DND-41 (cell line): ENCODE measurements at places on chromosomes 6 and 20.

GRCh38 chr6:93222071-93222851, 197.1 kb downstream of the EPHA7 start:
- no peak overlapping the region for H3K4me3 ChIP-seq
- no peaks in the 10 kb centered on the region for H3K4me1 ChIP-seq
- no peak overlapping the region for H3K27ac ChIP-seq
- no peaks in the 10 kb centered on the region for H3K27me3 ChIP-seq
- DNase-seq = no peak

GRCh38 chr20:23269954-23270353, 80.6 kb upstream of the NXT1 start:
- no peaks in the 10 kb centered on the region for H3K36me3 ChIP-seq
- no peak overlapping the region for H3K27ac ChIP-seq
- no peaks in the 10 kb centered on the region for H3K27me3 ChIP-seq
- DNase-seq = no peak
- H3K4me1 ChIP-seq = no peaks in the 10 kb centered on the region

GRCh38 chr6:16564436-16564835, 196.8 kb downstream of the ATXN1 start:
- H3K36me3 ChIP-seq = no peaks in the 10 kb centered on the region
- H3K4me3 ChIP-seq = no peak overlapping the region
- DNase-seq = no peak
- no peak overlapping the region for H3K27ac ChIP-seq
- H3K4me1 ChIP-seq = no peaks in the 10 kb centered on the region

GRCh38 chr6:86685230-86685797, 252.0 kb upstream of the HTR1E start:
- no peaks in the 10 kb centered on the region for H3K36me3 ChIP-seq
- H3K4me3 ChIP-seq = no peak overlapping the region
- H3K4me1 ChIP-seq = no peaks in the 10 kb centered on the region

GRCh38 chr6:118627724-118628123, 23.7 kb downstream of the CEP85L start:
- no peak for DNase-seq
- H3K27me3 ChIP-seq = no peaks in the 10 kb centered on the region
- no peaks in the 10 kb centered on the region for H3K4me1 ChIP-seq
- H3K27ac ChIP-seq = no peak overlapping the region

DNA sequence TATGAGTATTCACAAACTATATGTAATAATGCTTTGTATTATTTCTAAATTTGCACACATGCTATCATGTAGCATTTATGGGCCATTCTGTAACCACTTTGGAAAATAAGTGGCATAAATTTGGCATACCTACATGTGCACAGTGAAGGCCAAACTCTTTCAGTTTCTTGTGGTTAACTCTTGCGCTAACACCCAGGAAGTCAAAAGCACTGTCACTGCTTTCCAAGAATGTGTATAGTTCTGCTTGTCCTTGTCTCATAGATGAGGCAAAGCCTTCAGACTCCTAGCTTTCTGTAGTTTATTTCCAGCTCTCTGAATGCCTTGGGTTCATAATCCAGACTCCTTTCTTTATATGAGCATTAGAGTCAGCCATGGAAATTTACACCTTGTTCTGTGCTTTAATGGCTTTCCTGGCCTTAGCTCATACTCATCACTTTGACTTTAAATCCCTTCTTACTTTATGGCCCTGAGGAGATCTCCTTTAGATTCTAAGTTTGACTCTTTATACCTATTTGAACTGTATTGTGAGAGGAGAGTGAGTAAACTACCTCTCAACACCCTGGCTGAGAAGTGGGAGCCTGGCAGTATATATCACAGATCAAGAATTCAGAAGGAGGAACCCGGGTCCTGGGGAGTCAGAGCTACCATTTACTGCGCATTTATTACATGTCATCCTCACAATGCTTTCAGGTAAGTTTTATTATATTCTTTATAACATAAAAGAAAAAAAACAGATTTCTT, 949 bp upstream of the SLC17A3 start:
- H3K36me3 ChIP-seq = no peaks in the 10 kb centered on the region
- H3K4me1 ChIP-seq = peaks cover 4% of the 10 kb centered on the region; the same call in 1 of the 2 replicates
- H3K27me3 ChIP-seq = peaks cover 8% of the 10 kb centered on the region
- H3K27ac ChIP-seq = no peak overlapping the region
- no peak overlapping the region for H3K4me3 ChIP-seq

DNA sequence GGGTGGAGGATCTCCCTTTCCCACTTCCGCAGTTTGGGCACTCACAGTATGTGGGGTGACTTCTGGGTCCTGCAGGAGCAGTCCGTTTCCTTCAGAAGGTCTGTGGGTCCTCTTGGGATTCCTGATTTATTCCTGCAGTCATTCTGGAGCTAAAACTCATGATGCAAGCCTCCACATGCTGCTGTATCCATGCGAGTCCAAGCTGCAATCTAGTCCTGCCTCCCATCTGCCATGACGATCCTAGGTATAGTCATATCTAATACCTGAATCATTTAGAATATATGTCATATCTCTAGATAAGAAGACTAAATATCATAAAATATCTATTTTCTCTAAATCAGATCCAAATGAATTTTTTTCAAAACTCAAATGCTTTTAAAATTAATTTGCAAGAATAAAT, 103.4 kb upstream of the AHI1 start:
- H3K27me3 ChIP-seq = no peaks in the 10 kb centered on the region
- H3K36me3 ChIP-seq = no peaks in the 10 kb centered on the region

- H3K36me3 ChIP-seq = no peaks in the 10 kb centered on the region
- H3K27ac ChIP-seq = no peak overlapping the region
- no peak for DNase-seq
- H3K27me3 ChIP-seq = peaks cover 54% of the 10 kb centered on the region
These were observed 37.5 kb downstream of the SYCP2 start for GRCh38 chr20:59895908-59896307.

GRCh38 chr6:117531809-117532725, 49.6 kb downstream of the DCBLD1 start:
- no peak for DNase-seq
- H3K27me3 ChIP-seq = peaks cover 8% of the 10 kb centered on the region
- no peak overlapping the region for H3K27ac ChIP-seq
- H3K4me3 ChIP-seq = no peak overlapping the region
- no peaks in the 10 kb centered on the region for H3K36me3 ChIP-seq

GRCh38 chr6:39898625-39899024, 35.6 kb downstream of the MOCS1 start:
- no peak overlapping the region for H3K27ac ChIP-seq
- H3K27me3 ChIP-seq = no peaks in the 10 kb centered on the region
- DNase-seq = no peak
- no peaks in the 10 kb centered on the region for H3K36me3 ChIP-seq
- H3K4me3 ChIP-seq = no peak overlapping the region

DNA sequence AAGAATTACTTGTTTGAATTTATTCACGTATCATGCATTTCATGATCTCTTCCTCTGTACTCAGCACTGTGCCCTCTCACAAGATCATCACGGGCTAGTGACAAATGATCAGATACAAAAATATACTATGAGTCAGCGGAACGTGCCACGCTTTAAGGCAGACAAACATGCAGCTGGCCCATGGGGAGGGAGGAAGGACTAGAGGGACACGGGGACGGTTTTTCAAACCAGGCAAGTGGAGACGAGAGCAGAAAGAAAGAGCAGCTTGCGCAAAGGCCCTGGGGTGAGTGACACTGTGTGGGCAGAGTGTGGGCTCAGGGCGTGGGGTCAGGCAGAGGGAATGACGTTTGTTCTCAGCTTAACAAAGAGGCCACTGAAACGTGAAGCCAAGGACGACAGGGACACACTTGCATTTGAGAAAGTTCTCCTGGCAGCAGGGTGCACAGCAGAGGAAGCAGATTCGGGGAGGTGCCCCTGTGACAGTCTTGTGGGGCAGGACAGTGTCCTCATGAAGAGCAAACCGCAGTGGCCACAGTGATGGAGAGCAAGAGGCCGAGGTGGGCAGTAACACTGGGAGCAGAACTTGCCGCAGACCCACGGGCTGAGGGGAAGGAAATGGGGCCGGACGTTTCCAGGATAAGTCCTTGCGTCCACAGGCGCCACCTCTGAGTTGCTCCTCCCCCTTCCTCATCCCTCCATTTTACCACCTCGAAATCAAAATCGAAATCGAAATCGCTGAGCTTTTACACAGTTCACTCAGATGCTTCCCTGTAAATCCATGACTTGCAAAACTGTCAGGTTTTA, 6.9 kb upstream of the RPS6KA2 start:
- peaks cover 7% of the 10 kb centered on the region for H3K27me3 ChIP-seq
- no peaks in the 10 kb centered on the region for H3K36me3 ChIP-seq
- H3K4me3 ChIP-seq = no peak overlapping the region
- DNase-seq = no peak

GRCh38 chr6:2755456-2755855, 4.7 kb upstream of the MYLK4 start:
- H3K36me3 ChIP-seq = no peaks in the 10 kb centered on the region
- H3K4me3 ChIP-seq = no peak overlapping the region
- DNase-seq = no peak
- H3K27me3 ChIP-seq = peaks cover 7% of the 10 kb centered on the region
- peaks cover 11% of the 10 kb centered on the region for H3K4me1 ChIP-seq

GRCh38 chr6:43779852-43780236, 9.8 kb downstream of the VEGFA start:
- peaks cover 5% of the 10 kb centered on the region for H3K4me1 ChIP-seq
- H3K4me3 ChIP-seq = no peak overlapping the region
- H3K27ac ChIP-seq = no peak overlapping the region
- H3K36me3 ChIP-seq = peaks cover 98% of the 10 kb centered on the region

GRCh38 chr6:154092326-154092962, 53.4 kb downstream of the OPRM1 start:
- H3K27ac ChIP-seq = no peak overlapping the region
- no peak overlapping the region for H3K4me3 ChIP-seq
- no peak for DNase-seq
- H3K27me3 ChIP-seq = peaks cover 4% of the 10 kb centered on the region
- H3K36me3 ChIP-seq = no peaks in the 10 kb centered on the region

DNA sequence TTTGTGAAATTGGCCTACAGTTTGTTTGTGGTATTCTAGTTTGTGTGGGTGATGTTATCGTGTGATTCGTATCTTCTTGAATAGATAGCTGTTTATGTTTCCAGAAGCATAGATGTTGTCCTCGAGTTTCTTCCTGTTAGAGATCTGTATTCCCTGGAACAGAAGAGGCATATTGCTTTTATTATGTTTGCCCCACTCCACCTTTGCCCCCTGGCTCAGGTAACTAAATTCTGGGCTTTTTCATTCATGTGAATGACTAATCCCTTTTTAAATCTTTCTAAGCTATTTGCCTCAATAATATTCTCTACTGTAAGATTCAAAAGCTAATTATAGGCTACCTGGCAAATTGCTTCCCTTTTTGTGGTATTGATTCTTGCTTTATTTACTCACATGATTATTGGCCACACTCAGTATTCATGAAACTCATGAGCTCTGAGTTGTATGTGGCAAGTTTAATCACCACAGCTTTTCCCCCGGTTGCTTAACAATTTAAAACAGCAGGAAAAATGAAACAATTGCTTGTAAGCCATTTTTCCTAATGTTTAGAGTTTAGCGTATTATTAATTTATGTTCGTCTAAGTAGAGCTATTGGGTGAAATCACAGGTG, 12.6 kb downstream of the RNF217 start:
- no peak for DNase-seq
- H3K36me3 ChIP-seq = no peaks in the 10 kb centered on the region
- no peak overlapping the region for H3K4me3 ChIP-seq
- H3K27ac ChIP-seq = no peak overlapping the region

DNA sequence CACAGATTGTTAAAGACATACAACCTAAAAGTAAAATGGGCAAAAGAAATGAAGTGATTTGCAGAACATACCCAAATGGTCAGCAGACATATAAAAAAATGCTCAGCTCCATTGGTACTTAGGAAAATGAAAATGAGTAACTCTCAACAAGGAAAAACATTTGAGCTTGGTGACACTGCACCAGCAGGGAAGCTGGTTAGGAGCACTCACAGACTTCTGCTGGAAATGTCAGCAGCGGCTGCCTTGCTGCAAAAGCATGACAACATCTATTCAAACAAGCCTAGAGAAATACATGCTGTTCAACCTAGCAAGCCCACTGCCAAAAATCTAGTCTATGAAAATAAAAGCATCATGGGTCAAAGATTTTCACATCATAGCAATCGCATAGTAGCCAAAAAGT, 99.0 kb upstream of the FOXQ1 start:
- H3K27me3 ChIP-seq = peaks cover 10% of the 10 kb centered on the region
- no peak overlapping the region for H3K27ac ChIP-seq
- DNase-seq = no peak
- H3K36me3 ChIP-seq = no peaks in the 10 kb centered on the region
- no peaks in the 10 kb centered on the region for H3K4me1 ChIP-seq

DNA sequence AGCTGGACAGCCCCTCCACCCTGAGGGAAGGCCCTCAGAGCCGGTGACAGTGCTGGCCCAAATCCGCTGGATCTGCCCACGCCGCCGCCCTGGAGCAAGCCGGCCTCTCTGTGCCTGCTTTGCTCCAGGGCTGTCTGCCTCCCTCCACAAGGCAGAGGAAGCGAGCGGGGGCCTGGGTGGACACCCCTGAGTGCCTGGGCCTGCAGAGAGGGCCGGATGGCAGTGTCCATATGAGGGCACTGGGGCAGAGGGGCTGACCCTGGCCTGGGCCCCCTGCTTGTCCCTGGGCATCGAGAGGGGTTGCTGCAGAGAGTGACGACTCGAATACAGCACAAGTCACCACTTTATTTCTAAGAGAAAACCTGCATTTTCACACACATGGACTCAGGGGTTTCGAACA, 348.6 kb downstream of the ZFAND3 start:
- no peaks in the 10 kb centered on the region for H3K4me1 ChIP-seq
- DNase-seq = no peak
- no peak overlapping the region for H3K4me3 ChIP-seq
- no peaks in the 10 kb centered on the region for H3K36me3 ChIP-seq
- no peak overlapping the region for H3K27ac ChIP-seq

- DNase-seq = no peak
- H3K4me3 ChIP-seq = no peak overlapping the region
- H3K27ac ChIP-seq = no peak overlapping the region
- no peaks in the 10 kb centered on the region for H3K4me1 ChIP-seq
These were observed 22.3 kb downstream of the COL20A1 start for GRCh38 chr20:63315240-63315689.
